ENCODE measurements at places on chromosomes 1 and 21.

DNA sequence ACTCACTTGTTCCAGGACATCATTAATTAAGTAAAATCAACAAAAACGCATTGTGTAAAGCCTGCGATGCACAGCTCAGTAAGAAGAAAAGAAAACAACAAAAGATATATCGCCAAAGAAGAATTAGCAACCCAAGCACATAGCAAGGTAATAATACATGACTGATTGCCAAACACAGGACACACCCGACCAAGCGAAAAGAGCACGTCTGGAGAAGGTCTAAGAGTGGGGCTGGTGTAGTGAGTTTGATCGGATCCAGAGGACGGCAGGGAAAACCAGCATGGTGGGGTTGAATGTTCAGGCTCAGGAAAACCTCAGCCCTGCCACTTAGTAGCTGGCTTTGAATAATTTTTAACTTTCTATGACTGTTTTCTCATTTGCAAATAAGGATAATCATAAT, 69.8 kb downstream of the JAK1 start:
- peak overlapping the region; percentile 57 for H3K27ac ChIP-seq
- peaks cover 29% of the 10 kb centered on the region for H3K4me1 ChIP-seq
- H3K36me3 ChIP-seq, result no peaks in the 10 kb centered on the region
- no peaks in the 10 kb centered on the region for H3K27me3 ChIP-seq
- no peak overlapping the region for H3K4me3 ChIP-seq

- no peak for DNase-seq
- no peak overlapping the region for H3K27ac ChIP-seq
- no peaks in the 10 kb centered on the region for H3K36me3 ChIP-seq
- no peaks in the 10 kb centered on the region for H3K27me3 ChIP-seq
- no peak overlapping the region for H3K4me3 ChIP-seq
- peaks cover 5% of the 10 kb centered on the region for H3K4me1 ChIP-seq
Observed at GRCh38 chr1:31800674-31800967, 15.2 kb downstream of the SPOCD1 start.

DNA sequence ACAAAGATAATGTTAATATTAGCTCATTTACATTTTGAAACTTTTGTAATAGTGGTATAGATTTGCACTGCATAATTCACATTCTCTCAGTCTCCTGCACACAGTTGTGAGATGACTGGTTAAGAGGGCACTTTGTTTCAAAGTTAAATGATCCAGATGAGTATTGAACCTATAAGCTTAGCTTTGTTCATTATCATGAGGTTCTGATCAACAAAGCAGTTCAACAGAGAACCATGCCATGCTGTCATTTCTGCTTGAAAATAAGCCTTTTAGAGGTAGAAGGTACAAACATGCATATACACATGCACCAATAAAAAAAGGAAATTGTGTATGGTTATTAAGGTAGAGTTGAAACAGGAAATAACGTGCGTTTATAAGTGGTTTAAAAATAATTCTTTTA, 4.8 kb downstream of the RAP1A start:
- no peak overlapping the region for H3K27ac ChIP-seq
- H3K4me1 ChIP-seq, result peaks cover 86% of the 10 kb centered on the region
- no peak overlapping the region for H3K4me3 ChIP-seq
- H3K27me3 ChIP-seq, result no peaks in the 10 kb centered on the region

DNA sequence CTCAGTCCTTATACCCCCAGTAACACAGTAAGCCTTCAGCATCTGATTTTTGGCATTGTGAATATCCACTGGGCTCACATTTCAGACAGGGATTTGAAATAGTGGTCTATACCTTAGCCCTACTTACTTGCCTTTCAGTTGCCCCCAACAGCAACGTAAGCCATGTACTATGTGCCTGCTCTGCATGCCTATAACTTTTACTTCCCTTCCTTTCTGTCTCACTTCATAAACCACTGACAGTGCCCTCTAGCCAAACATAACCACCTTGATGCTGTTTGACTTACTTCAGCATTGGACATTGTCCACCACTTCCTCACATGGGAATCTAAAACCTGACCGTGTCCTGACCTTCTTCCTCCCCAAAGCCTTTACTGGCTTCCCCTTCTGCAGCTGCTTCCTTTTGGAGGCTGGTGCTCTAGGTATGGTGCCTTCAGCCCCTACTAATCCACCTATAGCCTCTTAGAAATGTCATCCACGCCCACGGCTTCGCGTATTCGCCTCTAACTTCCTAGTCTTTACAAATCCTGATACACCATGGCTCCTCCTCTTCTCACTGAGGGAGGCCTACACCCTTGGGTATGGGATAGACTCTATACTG, 3.6 kb upstream of the ZNF672 start:
- H3K27ac ChIP-seq, result no peak overlapping the region
- H3K4me1 ChIP-seq, result peaks cover 4% of the 10 kb centered on the region
- DNase-seq, result no peak

- no peaks in the 10 kb centered on the region for H3K27me3 ChIP-seq
- no peak overlapping the region for H3K27ac ChIP-seq
- peaks cover 47% of the 10 kb centered on the region for H3K36me3 ChIP-seq
- DNase-seq, result no peak
- H3K4me1 ChIP-seq, result no peaks in the 10 kb centered on the region
Observed at GRCh38 chr21:36203603-36203889, 46.9 kb downstream of the DOP1B start.

DNA sequence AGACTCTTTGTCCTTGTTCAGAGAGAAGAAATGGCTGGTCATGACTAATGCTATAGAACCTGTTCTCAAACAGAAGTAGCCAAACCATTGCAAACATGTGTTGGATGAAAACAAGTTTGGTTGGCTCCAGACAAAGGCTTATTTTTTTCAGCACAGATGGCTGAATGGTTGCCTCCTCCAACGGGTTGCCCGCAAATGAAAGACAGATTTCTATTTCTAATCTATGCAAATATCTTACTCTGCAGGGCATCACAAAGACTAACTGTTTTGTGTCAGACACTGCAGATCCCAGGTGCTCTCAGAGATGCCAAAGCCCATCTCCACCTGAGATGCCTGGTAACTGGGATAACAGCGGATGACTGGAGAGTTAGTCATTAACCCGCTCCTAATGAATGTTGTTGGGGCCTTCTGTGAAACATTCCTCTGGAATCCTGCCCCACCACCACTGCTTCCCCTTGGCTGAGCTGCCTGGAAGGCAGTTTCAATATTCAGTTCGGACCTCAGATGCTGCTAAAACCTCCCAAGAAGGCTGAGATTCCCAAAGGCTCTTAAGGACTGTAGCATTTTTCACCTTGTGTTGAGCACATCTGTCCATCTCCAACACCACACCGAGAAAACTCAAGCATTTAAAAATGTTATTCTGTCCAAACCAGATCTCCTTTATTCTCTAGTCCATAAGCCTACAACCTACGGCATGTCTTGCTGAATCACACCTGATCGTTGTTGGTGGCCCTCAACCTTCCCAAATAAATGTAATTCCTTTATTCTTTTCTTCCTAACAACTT, 104.4 kb downstream of the PTPN14 start:
- no peaks in the 10 kb centered on the region for H3K4me1 ChIP-seq
- H3K27me3 ChIP-seq, result no peaks in the 10 kb centered on the region
- no peak overlapping the region for H3K4me3 ChIP-seq
- DNase-seq, result no peak
- H3K36me3 ChIP-seq, result no peaks in the 10 kb centered on the region

DNA sequence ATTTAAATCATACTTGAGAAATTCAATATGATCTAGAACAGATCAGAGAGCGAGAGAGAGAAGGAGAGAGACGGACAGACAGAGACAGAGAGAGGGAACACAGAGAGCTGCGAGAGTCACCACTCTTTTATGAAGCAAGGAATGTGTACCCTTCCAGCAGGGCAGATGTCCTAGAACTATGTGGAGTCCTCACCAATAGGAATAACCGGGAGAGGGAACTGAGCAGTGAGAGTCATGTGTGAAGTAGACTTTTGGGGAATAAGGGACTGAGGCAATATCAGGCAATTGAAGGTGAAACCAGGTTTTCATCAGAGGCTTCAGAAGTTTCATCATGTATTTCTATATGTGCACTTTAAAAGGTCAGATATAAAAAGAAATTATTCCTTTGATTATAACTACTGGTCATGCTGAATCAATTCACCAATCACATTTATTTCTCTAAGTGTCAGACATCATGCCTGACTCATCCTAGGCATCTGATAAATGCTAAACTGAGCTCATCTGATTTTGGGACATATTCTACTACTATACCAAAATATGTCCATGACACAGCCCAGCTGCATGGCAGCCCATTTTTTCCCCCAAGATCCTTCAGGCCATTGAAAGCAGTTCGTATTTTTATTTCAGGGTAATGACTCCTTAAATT, 22.4 kb downstream of the VTCN1 start:
- DNase-seq, result no peak
- no peaks in the 10 kb centered on the region for H3K36me3 ChIP-seq
- H3K27ac ChIP-seq, result no peak overlapping the region
- no peaks in the 10 kb centered on the region for H3K27me3 ChIP-seq
- no peaks in the 10 kb centered on the region for H3K4me1 ChIP-seq

Measured in tibial nerve (tissue), 4 donors.